ENCODE measurements at places on chromosomes 3 and 15.

DNA sequence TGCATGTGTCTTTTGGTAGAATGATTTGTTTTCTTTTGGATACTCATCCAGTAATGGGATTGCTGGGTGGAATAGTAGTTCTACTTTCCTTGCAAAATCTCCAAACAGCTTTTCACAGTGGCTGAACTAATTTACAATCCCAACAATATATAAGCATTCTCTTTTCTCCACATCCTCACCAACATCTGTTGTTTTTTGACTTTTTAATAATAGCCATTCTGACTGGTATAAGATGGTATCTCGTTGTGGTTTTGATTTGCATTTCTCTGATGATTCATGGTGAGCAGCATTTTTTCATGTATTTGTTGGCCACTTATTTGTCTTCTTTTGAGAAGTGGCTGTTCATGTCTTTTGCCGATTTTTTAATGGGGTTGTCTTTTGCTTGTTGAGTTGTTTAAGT lies 55.8 kb downstream of the ST8SIA2 start:
- no peak for DNase-seq

GRCh38 chr3:10251006-10251405 lies 2.7 kb downstream of the TATDN2 start:
- DNase-seq, result no peak

- DNase-seq, result no peak
These were observed 863.9 kb downstream of the MCTP2 start for GRCh38 chr15:95095250-95095649.

DNA sequence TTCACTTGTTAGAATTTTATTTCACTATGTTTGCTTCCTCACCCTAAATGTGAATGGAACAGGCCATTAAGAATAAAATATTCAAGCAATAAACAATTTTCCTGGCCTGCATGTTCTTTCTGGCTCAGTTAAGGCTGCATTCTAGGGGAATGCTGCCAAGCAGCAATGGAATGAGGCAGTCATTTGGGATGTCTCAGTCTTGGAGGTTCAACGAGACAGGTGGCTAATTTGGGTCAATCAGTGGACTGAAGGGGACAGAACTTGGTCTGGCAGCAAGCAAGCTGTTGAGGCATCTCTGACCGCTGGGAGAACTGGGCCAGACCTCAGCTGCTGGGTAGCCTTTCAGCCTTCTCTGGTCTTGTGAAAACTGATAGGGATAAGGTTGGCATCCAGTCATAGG lies 241.6 kb downstream of the NLGN1 start:
- DNase-seq, result no peak

All from NCI-H187 treated with DMSO at 0.1 percent for 48 hours (cell line).